Fibroblast of skin of left quadriceps (primary cell): ENCODE measurements at places on chromosomes 13 and 19.

DNA sequence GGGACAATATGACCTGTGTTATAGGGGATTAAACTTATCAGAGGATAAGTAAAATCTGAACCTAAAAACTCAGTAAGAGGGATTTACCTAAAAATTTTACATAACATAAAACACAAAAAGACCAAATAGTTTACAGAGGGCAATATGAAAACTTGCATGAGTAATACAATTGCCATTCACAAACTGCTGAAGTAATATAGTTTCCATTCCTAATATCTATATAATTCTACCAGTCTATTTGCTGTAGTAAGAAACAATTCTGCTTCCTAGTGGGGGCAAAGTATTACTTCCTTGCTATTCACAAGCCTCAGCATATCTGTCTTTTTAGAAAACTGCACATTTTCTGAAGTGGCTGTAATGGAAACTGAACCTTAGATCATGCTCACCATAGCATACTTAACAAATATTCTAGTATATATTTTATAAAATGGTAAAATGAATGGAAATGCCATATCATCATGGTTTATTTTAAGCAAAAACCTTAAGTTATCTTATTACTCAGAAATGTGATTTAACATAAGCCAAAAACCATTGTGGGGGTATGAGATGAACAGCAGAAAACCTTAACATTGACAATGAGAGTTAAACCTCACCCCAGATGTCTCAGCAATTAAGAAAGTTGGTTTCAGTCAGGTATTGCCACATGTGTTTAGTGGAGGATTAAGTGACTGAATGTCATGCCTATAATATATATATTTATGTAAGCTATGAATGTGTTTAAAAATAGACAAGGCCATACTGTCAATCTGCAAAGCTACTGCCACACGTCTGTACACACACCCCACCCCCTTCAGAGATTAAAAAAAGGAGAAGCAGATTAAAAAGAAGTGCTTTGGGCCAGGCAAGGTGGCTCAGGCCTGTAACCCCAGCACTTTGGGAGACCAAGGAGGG lies 136.8 kb downstream of the MIPEP start:
- no peak for DNase-seq

GRCh38 chr19:40380199-40381037 lies 9.6 kb downstream of the HIPK4 start:
- no peak for DNase-seq

GRCh38 chr13:23865026-23865425 lies 24.2 kb downstream of the MIPEP start:
- no peak for DNase-seq

- no peak for DNase-seq
These were observed 1646.9 kb upstream of the SPRY2 start for GRCh38 chr13:81987677-81988357.

DNA sequence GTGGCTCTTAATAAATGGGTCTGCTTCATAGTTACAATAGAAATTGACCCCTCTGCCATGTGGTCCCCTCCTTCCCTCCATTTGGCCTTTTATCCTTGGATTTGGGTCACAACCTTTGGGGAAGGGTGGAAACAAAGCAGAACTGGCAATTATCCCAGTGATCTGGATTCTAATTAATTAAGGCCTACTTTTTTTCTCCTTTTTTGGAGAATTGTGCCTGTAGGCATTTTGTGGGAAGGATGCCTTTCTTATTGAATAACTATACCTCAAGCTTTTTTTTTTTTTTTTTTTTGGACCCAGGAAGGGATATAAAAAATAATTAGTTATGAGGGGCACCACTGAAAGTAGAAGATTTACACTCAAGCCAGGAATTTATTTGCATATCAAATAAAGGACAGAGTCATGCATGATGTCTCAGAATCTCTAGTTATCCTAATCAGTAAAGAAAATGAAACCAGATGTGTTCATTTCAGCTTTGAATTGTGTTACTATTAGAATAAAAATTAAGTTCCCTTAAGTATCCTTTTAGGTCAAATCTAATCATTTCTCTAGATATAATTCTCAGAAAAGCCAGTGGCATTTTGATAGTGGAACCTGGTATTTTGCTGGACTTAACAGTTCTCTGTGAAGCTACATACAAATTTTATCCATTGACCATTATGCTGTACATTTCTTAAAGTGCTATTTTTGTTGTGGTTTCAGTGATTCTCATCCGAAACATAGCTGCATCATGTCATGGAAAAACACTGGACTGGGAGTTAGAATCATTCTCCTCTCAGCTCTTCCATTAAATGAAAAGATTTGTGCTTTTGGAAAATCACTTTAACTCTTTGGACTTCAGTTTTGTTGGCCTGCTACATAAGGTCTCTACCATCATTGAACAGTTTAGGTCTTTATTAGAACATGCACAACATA lies 129.3 kb downstream of the KCNRG start:
- DNase-seq: no peak

- peak; percentile 67 for DNase-seq
These were observed 22.4 kb upstream of the FEM1A start for GRCh38 chr19:4768934-4769777.

DNA sequence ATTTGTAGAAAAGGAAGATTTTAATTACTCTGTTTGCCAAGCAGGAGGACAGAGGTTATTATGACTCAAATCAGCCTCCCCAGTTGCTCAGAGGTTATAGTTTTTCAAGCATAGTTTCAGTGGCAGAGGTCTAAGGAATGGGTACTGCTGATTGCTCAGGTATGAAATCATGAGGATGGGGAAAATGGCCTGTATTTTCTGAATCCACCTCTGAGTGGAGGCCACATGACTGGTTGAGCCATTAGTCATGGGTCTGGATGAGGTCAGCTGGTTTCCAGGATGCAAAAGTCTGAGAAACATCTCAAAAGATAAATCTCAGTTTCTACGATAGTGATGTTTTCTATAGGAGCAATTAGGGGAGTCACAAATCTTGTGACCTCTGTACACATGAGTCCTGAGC lies 62.8 kb upstream of the CEACAM8 start:
- no peak for DNase-seq

GRCh38 chr19:1854039-1854541 lies 5.8 kb upstream of the REXO1 start:
- no peak for DNase-seq

DNA sequence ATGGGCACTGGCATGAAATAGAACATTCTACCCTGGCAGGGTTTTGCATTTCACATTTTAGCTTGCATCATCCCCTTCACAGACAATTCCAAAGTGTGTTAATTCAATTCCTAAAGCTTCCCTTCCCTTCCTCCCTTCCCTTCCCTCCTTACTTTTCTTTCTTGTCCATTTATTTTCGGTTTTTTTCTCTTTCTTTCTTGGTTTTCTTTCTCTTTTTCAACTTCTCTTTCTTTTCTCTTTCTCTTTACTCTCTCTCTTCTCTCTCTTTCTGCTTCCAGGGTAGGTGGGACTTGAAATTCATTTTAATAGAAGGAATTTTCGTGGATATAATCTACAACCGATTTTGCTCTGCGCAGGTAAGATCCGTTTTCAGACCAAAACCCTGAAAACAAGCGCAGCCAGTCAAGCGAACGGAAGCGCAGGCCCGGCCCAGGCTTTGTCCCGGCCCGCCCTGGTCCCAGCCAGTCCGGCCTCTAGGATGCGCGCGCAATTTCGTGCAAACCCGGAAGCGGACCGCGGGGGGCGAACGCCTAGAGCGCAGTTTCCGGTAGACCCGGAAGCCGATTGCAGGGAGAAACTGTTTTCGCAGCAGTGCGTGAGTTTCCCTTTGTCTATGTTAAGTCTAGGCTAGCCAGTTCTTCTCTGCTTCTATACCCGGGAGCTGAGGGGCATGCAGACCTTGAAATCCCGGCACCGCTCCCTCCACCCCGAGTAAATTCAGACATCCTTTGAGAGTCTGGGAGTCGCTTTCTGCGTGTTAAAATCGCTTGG lies at the start of gene ZNF528:
TSS of gene ZNF528 (plus strand) at position 540 of the 771 bp plus-strand sequence. CDS start 4,165 bp downstream, outside the sequence.
- DNase-seq: peak; percentile 90

- DNase-seq: no peak
These were observed 124.0 kb downstream of the STOML3 start for GRCh38 chr13:38866649-38867048.

DNA sequence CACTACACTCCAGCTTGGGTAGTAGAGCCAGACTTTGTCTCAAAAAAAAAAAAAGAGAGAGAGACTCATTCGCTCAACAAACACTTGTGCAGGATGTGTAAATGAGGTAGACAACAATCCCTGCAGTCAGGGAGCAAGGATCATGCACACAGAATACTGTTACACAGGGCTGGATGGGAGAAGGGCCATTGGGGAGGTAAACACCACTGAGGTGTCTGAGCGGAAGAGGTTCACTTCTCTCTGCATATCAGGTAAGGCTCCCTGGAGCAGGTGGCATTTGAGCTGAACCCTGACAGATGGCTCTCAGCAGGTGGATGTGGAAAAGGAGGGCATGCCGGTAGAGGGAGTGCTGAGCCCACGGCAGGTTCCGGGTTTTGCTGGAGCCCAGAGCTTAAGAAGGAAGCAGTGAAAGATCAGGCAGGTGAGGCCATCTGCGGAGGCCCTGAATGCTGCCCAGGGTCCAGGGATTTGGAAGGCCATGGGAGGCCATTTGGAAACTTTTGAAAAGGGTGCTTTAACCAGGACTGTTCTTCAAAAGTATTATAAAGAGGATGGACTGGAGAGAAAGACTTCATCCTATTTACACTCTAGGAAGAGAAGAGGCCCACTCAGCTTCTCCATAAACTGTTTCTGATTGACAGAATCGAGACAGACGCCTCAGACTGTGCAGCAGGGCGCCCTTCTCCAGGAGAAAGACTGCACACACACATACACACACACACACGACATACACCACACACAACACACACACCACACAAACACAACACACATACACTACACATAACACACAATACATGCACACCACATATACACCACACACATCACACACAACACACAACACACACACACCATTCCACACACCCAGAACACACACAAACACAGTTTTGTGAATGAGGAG lies 199.4 kb downstream of the USP12 start:
- DNase-seq: no peak

- DNase-seq: no peak
These were observed 111.3 kb downstream of the KATNAL1 start for GRCh38 chr13:30196025-30196424.

DNA sequence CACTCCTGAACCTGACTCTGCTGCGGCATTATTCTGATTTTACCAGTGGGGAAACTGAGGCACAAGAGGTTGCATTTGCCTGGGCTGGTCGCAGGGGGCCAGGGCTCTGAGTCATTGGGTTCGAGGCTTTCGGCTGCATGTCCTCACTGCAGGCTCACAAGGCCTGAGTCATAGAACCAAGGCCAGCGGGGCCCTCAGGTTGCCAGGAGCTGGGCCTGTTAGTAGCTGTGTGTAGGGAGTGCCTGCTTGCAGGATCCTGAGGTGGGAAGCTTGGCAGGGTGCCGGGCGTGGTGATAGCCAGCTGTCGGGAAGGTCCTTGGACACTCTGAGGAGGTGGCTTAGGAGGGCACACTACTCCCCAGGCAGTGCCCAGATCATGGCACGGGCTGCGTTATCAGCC lies 21.6 kb upstream of the F2RL3 start:
- DNase-seq: no peak

- no peak for DNase-seq
These were observed 85.8 kb upstream of the MLNR start for GRCh38 chr13:49134305-49134704.

DNA sequence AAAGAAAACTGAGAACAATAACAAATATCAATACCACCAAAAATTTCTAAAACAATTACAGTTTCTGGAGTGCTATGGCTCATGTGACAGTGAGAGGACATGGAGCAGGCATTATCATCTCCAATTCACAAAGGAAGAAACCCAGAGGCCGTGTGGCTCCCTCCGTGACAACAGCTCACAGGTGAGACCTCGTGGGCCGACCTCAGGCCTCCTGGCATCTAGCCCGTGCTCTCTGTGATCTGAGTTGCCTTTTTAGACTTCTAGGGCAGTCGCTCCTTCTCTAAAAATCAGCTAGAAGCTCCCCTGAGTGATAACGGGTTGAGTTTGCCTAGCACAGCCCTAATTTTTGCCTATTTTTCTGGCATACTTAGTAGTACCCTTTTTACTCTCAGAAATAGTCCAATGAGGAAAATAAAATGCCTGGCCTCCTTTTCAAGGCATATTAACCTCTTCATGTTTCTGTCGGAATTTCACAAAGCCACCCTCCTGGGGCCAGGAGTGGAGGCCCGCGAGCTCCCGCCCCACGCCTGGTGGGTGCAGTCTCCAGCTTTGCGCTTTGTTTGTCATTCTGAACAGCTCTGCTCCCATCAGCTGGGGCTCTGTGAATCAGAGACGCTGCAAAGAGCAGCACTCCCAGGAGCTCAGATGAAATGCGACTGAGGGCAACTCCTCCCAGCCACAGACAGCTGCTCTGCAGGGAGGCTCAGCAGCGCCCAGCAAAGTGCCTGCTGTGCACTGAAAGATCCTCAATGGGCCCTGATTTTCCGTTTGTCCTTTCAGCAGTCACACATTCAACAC lies 292.5 kb downstream of the UQCRFS1 start:
- DNase-seq: no peak

- peak; percentile 48 for DNase-seq
These were observed 554.1 kb downstream of the KCTD12 start for GRCh38 chr13:76331943-76332712.

GRCh38 chr13:23876265-23876664 lies 12.9 kb downstream of the MIPEP start:
- no peak for DNase-seq

DNA sequence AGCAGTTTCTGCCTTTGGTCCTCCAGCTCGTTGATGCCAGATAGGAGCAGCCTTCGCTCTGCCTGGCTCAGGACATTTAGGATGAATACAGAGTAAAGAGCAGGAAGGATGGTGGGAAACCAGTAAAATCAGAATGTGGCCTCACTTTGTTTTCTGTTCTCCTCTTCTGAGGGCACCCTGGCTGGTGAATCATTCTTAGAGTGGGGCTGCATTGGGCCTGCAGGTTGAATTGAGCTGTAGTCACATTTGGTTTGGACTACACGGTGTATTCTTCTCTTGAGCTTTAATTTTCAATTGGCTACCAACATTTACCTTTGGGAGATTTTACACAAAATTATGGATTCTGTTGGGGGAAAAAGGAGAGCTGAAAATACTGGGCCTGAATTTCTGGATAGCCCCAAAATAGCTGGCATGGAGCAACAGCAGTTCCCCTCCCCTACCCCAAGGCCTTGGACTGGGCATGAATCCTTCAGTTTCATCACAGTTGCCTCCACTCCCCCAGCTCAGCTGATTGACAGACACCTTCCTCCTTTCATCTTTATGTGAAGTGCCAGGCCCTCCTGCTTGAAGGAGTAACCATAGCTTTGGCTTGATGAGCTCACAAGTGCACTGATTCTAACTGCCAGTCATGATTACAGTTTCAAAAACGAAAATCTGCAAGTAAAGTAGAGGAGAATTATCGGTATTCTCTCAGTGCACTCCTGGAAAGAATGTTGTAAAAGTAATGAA lies 24.3 kb downstream of the ERCC5 start:
- DNase-seq: no peak

- no peak for DNase-seq
These were observed 278.4 kb upstream of the DACH1 start for GRCh38 chr13:72145383-72145782.

DNA sequence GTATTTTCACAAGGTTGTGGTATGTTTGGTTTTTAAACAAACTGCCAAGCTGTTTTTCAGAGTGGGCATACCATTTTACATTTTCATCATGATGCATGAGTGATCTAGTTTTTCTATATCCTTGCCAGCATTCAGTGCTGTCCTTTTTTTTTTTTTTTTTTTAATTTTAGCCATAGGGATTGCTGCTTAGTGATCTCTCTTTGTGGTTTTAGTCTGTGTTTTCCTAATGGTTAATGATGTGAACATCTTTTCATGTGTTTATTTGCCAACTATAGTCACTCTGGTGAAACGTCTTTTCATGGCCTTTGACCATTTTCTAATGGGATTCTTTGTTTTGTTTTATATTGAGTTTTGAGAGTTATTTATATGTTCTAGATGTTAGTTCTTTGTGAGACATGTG lies 59.7 kb downstream of the SHISA2 start:
- no peak for DNase-seq

- no peak for DNase-seq
These were observed 303.1 kb downstream of the PCDH9 start for GRCh38 chr13:66926851-66927524.
